ENCODE measurements at places on chromosomes 1 and 21.
A peak's percentile ranks its signal among the peaks of the same experiment; 100 is the strongest.

GRCh38 chr1:161502641-161503393 lies 2.4 kb upstream of the FCGR2A start:
- DNase-seq, result no peak

- no peak for DNase-seq
Observed at GRCh38 chr1:50929376-50929958, 30.6 kb downstream of the FAF1 start.

DNA sequence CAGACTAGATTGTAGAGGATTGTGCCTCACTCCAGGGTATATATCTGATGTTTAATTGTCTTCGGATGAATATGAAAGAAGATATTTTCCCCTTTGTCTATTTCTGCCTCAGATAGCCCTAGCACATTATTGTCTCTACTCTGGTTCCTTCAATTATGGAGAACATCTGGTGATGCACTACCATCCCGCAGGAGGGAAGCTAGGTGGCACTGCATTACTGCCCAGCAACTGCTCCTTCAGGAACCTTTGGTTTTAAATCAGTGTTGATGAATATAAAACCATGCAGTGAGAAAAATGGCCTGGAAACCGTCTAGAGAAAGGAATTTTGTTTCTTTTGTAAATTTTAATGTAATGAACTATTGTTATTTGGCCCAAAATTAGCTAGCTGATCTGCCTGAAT lies 68.5 kb downstream of the GPR88 start:
- no peak for DNase-seq

DNA sequence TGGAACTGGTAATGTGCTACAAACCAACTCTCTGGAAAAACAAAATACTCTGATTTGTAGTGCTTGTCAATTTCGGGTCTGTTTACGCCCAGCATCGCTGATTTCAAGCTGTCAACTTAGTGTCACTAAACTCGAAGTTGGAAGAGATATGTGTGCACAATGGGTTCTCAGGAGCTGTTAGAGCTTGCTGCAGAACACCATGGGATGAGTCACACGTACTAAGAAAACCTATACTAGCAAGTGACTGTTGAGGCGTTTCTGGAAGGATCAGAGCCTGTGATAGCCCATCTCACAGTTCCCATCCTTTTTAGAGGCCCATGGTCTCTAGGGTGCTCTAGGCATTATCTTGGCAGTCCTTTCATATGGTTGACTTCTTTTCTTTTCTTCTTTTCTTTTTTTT lies 14.3 kb downstream of the GMEB1 start:
- no peak for DNase-seq

DNA sequence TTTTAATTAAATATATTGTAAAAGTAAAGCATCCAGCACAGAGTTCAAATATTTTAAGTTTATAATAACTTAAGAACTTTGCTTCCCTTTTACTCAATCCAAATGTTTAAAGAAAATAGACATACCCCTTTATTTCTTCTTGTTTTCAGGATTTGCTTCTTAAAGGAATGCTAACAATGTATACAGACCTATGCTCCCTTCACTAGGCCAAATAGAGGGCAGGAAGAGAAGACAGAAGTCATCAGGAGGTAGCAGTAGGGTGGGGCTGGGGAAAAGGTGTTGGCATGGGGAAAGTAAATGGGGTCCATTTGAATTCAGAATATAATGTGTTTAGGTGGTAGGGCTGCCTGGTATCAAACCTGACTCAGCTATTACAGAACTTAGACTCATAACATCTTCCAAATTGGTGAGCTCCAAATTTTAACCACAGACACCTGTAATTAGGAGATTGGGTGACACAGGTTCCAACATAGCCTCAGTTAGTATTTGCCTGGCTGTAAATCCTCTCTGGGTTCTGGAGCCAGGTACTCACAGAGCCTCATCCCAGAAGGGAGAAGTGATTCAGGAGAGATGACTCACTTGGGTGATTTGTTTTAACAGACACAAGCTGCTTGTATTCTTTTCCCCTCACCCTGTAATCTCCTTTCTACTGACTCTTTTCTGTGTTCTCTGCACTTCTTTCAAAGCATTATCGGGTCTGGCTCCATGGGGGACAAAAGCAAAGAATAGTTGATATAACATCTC lies 60.1 kb upstream of the DUSP10 start:
- no peak for DNase-seq

DNA sequence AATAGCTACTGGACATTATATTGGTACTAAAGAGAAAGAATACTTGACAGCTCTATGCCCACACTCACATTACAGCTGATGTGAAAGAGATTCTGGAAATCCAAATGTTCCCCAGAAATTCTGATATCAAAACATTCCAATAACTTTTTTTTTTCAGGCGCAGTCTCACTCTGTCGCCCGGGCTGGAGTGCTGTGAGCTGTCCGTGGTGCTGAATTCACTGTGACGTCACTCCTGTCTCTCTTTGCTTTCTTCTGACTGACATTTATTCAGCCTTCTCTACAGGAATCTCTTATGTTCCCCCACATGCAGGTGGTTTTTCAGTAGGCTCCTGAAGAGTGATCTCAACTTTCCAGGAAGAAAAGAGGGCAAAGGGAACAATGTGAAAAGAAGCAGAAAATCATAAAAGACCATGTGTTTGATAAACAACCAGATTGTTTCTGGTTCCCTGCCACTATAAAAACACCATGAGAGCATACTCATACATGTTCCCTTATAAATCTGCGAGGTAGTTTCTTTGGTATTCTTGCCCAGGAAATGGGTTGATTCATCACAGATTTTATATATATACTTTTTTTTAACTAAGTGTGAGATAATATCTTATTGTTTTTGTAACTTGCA lies 6.2 kb downstream of the S100A7A start:
- DNase-seq, result peak; percentile 74

GRCh38 chr1:72442262-72442661 lies 159.9 kb upstream of the NEGR1 start:
- DNase-seq, result no peak

DNA sequence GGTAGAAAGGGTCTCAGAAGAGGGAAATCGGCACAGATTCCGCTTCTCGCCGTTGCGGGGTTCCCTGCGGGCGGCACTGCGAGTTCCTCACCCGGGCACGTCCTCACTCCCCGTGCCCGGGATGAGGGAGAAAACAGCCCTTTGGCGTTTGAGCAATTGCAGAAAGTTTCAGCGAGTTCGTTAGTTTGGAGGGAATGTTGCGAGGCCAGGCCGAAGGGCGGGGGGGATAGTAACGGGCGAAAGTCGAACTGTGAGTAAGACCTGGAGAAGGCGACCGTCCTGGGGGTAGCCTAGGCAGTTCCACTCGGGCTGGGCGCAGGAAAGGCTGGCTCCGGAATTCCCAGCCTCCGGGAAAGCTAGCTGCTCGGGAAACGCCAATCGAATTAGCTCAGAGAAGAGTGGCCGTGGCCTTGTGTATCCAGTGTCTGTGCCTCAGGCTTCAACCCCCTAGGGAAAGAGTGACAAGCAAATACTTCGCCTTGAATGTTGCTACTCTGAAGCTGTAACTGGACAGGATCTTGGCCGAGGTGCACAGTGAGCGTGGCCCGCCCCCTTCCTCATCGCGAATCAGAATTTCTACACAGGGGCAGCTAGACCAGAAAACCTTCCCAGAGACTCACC lies 787 bp downstream of the PTGFR start:
- DNase-seq, result no peak

- DNase-seq, result no peak
Observed at GRCh38 chr1:167756730-167757405, 35.1 kb downstream of the MPZL1 start.

GRCh38 chr1:201302163-201303152 lies 19.2 kb downstream of the PKP1 start:
- no peak for DNase-seq

- no peak for DNase-seq
Observed at GRCh38 chr21:46254208-46254975, 25.8 kb upstream of the LSS start.

GRCh38 chr1:175062858-175063257 lies 4.8 kb upstream of the TNN start:
- no peak for DNase-seq

DNA sequence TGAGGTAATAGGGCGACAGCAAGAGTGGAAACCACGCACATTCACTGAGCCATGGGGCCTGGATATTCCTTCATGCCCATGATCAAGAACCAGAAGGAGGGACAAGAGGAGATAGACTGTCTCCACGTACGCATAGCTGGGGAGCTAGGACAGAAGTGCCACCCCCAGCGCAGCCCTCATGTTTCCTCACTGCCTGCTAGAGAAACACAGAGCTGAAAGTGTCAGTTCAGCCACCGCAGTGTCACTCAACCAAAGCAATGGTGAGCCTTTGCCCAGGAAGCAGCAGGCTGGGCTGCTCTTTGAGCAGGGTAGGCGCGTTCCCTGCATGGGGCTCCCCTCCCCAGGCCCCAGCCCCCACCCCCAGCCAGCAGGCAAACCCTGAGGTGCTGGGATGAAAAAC lies 68.5 kb downstream of the STUM start:
- DNase-seq, result no peak

GRCh38 chr1:890661-891060 lies 33.1 kb upstream of the SAMD11 start:
- DNase-seq, result no peak

- DNase-seq, result no peak
Observed at GRCh38 chr1:78441921-78442320, 48.9 kb upstream of the PTGFR start.

- DNase-seq, result peak; percentile 52
Observed at GRCh38 chr1:77281491-77282186, at the start of gene AK5. TSS of gene AK5 (plus strand) at chr1:77282019. CDS start at chr1:77282314, 295 bp downstream.

DNA sequence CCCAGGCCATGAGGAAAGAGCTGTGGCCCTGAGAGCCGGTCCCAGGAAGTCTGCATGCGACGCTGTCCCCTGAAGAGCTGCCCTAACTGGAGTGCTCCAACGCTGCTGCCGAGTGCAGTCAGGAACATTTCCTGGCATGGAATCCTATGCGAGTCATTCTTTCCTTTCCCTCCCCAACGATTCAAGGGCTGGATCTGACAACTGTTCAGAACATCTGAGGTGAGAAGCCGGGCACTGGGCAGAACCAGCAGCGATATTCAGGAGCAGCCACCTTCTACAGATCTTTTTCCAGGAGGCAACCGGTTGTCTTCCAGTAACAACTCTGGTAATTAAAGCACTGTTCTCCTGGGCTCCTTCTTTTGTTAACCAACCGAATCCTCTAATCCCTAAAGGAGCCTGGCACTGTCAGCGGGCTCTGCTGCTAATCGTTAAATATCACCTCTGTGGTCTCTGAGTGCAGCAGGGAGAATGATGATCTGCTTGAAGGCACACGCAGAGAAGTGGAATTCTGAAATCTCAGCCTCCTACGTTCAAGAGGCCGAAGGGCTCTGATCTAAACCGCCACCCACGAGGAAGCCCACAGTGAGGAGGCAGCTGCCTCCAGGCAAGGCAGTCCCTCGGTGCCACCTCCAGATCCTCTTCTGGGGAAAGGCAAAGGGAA lies 55.8 kb downstream of the SLC45A1 start:
- no peak for DNase-seq

- DNase-seq, result no peak
Observed at GRCh38 chr1:117257291-117257690, 46.6 kb upstream of the VTCN1 start.

GRCh38 chr1:151655371-151655770 lies 43.5 kb downstream of the SNX27 start:
- DNase-seq, result no peak

DNA sequence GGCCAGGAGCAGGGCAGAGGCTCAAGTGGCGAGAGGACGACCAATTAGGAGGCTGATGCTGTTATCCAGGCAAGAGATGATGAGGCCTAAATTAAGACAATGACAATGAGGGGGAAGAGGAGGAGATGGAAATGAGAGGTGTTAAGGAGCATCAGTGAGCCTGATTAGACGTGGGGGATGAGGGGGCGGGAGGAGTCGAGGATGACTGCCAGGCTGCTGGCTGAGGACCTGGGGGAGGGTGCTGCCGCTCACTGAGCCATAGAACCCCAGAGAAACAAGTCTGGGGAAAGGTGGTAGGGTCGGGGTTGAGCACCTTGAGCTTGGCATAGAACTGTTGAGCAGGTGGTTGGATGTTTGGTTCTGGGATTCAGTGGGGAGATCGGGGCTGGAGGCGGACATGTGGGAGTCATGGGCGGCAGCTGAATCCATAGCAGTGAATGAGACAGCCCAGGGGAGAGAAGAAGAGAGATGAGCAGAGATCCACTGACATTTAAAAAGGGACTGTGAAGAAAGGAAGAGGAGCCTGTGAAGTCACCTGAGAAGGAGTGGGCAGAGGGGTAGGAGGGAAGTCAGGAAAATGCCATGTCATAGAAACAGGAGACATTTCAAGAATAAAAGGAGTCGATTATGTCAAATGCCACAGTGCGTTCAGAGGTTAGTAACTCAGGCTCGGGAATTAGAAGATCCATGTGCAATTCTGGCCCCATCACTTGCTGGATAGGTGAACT lies 28.5 kb downstream of the DLGAP3 start:
- DNase-seq, result no peak

DNA sequence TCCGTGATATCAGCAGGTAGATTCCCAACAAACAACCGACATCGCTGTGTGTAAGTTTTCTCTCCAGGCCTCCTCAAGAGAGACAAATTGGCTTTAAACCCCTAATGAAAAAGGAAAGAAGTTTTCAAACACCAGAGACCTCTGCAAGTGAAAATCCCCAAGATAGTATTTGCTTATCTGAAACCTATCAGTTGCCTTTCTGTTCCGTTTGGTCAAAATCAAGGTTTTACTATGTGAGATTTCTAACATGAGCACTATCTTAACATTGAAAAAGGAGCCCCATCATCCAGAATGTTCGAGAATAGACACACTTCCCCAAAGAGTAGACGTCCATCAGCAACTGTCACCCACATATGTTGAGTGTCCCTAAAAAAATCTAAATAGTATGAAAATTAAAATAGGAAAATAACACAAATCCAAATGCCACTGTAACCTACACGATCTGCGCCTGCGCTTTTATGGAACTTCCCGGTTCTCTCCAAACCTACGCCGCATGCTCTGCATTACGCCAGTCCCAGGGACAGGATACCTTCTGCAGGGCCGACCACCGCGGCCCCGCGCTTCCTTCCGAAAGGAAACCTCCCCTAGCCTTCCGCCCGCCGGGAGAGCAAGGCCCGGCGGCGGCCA lies 1.4 kb downstream of the SFPQ start:
- DNase-seq, result no peak

GRCh38 chr1:204199579-204199978 lies 3.3 kb upstream of the KISS1 start:
- no peak for DNase-seq

DNA sequence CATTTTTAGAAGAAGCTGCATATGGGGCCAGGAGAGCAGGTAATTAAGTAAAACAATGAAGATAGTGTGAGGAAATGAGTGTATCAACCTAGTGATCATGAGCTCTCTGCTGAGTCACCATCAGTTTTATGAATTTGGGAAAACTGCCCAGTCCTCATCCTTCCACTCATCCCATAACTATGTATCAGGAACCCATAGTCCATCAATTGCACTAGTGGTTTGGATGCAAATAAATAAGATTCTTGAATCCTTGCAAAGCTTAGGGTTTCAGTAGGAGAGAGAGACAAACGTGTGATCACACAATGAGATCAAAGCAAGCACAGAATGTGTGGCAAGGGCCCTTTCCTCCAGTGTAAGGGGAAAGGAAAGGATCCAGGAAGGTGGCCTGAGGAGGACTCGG lies 145.6 kb downstream of the ZZZ3 start:
- no peak for DNase-seq

GRCh38 chr1:96233422-96233821 lies 488.2 kb upstream of the PTBP2 start:
- DNase-seq, result no peak

GRCh38 chr1:39952359-39953110 lies 2.4 kb upstream of the MFSD2A start:
- no peak for DNase-seq

GRCh38 chr21:15274701-15275485 lies 210.1 kb upstream of the NRIP1 start:
- DNase-seq, result no peak

- DNase-seq, result no peak
Observed at GRCh38 chr1:215243345-215244054, 161.0 kb downstream of the KCNK2 start.
